ENCODE measurements at places on chromosomes 4 and X.

DNA sequence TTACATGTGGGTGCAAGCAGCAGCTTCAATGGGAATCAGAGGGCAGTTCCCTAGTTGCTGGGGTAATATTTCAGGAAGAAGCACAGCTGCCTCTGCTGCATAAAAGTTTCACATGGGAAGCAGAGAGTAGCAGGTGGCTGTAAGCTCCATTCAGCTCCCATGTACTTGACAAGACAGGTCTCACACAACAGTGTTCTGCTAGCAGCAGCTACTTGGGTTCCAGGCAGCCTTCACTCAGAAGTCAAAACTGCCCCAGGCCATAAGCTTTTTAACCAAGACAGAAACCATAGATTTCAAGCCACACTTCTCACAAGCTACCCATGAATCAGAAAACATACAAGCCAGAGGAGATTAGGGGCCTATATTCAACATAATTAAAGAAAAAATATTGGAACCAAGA lies 41.4 kb upstream of the SPIN2A start:
- no peak for DNase-seq

DNA sequence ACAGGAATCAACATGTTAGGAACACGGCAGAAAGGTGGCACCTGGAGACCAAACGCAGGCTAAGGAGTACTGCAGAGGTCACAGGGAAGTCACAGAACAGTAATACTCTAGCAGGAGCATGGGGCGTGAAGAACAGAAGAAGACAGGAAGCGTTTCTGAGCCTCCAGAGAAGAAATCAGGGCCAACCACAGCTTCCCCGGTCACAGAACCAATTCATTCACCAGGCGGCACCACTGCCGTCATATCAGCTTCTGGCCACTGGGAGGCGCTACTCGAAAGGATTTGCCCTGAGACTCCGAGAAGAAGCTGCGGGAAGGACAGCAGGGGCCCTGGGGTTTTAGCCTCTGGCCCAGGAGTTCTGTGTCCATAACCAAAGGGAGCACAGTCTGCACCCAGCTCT lies 78.0 kb upstream of the DRD5 start:
- peak; percentile 40 for DNase-seq

- peak; percentile 78 for DNase-seq
Measured at GRCh38 chrX:134520860-134521390, 61.0 kb downstream of the HPRT1 start.

DNA sequence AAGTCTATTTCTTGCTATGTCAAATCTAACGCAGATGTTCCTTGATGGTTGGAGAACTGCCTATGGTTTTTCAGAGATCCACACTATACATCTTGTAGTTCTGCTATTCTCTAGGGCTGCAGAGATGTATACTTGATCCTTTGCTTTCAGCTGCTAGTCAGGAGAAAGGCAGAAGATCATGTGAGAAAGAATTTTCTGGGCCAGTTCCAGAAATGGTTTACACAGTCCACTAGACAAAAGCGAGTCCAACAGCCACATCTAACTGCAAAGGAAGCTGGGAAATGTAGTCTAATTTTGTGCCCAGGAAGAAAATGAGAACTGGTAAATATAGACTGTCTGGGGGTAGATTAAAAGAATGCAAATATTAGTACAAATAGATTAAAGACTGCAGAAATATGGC lies 394.3 kb upstream of the SLIT2 start:
- peak; percentile 67 for DNase-seq

DNA sequence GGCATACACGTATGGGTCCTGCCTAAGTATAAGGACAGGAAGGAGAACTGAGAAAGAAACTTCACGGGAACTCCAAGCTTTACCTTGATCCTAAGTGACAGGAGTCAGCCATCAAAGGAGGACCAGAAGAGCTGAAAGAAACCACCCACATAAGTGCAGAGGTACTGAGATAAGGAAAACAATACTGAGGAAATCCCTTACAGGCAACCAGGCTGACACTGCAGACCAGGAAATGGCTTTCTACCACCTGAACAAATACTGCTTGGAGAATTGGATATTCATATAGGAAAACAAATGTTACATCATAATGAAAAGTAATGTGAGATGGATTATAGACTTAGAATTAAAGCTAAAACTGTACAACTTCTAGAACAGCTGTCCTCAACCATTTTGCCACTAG lies 127.0 kb downstream of the IL15 start:
- peak; percentile 62 for DNase-seq

DNA sequence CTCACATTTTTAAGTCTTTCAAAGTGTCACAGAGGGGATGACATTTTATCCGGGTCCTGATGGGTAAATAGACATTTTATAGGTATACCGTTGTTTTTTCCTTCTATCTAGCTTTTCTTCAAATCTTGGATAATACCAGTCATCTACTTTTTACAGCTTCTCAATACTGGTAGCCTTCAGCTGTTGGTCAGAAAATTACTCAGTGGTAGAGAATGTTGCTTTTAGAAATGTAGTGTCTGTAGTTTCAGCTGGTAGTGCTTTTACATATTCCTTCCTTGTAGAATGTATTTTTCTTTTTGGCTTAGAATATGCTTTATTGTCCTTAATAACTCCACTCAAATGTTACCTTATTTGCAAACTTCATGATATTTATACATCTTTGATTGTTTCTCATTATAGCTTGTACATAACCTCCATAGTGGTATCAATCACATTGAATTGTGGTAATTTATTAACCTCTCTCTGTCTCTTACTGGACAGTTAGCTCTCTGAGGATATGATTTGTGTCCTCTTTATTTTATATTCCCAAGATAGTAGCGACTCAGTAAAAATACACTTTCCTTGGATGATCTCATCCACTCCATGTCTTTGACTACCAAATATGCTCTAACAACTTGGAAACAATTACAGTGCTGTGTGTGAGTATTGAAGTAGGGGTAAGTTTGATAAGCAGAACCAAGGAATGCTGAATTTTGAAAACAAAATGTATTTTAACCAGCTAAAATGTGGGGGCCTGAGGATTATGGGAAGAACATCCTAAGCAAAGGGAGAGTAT lies 53.8 kb downstream of the RAP1GDS1 start:
- DNase-seq, result no peak

DNA sequence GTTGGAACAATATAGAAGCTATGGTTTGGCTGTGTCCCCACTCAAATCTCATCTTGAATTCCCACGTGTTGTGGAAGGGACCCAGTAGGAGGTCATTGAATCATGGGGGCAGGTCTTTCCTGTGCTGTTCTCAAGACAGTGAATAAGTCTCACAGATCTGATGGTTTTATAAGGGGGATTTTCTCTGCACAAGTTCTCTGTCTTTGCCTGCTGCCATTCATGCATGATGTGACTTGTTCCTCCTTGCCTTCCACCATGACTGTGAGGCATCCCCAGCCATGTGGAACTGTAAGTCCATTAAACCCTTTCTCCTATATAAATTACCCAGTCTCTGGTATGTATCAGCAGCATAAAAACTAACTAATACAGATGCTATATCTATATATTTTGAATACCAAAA lies 135.2 kb upstream of the EDNRA start:
- no peak for DNase-seq
